ENCODE measurements at places on chromosomes 7 and 10.

GRCh38 chr7:157459966-157460365 lies 123.2 kb downstream of the DNAJB6 start:
- no peak for DNase-seq

DNA sequence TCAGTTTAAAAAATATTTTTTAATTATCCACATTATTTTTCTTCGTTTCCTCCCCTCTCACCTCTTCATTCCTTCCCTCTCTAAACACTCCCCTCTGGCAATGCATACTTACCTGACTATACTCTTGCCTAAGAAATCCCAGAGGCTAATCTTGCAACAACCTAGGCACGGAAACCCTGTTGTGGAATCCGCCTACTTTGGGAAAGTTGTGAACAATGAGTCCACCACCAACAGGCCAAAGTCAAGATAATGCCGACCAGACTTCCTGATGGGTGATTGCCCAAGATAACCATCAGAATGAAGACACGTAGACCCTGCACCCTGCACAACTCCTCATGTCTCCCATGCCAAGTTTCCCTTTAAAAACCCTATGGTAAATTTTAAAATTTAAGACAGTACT lies 521.5 kb downstream of the KIF20B start:
- no peak for DNase-seq

DNA sequence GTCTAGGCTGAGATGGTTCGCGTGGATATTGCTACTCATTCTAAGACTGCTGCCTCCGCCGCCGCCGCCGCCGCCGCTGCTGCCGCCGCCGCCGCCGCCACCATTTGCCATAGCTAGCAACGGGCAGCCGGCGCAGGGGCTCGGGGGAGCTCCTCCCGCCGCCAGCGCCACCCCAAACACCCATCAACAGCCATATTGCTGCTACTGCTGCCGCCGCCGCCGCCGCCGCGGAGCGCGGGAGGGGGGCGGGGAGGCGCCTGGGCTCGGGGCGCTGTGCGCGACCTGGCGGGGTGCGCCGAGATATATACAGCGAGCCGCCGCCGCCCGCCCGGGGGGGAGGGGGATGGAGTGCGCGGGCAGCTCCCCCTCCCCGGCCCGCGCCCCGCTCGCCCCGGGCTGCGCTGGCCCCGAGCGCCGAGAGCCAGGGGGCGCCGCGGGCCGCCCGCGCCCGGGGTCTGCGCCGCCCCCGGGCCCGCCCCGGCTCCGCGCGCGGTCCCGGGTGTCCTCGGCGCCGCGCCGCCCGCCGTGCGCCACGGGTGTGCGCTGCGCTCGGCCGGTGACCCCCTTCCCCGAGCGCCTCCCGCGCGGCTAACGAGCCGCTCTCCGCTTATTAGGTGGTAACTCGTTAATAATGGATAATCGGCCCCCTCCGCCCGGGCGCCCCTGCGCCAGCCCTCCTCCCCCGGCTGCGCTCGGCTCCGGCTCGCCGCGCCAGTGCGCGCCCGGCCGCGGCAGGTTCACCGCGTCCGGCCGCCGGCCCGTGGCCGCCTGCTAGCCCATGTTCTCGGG lies at the start of gene KCNMA1:
Gene KCNMA1 (minus strand): TSS at position 277 of the 789 bp plus-strand sequence.
- DNase-seq = peak; percentile 23

DNA sequence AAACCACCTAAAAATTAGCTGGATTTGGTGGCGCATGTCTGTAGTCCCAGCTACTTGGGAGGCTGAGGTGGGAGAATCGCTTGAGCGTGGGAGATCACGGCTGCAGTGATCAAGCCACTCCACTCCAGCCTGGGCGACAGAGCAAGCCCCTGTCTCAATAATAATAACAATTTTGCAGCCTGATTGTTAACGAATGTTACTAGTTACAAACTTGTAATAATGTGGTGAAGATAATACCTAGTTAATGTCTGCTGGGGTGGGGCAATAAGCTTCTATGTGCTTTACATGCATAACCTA lies 1.2 kb upstream of the ATAD1 start:
- DNase-seq = no peak

DNA sequence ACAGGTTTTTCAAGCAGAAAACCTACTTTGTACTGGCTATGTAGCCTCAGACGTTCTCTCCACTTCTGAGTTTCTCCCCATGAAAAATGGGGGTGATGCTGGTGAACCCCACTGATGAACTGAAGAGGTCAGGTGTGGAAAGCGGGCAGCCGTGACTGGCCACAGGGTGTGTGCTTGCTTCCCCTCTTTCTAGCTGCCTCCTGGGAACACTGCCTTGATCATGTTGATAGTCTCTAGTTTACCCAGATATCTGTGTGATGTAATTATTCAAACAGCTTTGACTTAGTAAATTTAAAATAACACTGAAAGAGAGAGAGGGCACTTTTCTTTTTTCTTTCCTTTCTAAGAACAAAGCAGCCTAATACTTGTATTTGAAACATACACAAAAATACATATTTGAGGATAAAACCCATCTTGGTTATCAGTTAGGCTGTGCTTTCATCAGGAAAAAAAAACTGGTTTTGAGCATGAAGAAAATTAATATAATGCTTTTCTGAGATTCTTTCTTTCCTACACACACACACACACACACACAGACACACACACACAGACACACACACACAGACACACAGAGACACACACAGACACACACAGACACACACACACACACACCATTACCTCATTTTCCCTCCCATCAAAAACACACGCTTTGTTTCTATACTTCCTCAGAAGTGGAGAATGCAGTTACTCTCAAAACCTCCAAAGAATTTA lies 76.7 kb downstream of the MACC1 start:
- DNase-seq = no peak

GRCh38 chr7:1536743-1537534 lies 6.4 kb downstream of the MAFK start:
- DNase-seq = no peak

DNA sequence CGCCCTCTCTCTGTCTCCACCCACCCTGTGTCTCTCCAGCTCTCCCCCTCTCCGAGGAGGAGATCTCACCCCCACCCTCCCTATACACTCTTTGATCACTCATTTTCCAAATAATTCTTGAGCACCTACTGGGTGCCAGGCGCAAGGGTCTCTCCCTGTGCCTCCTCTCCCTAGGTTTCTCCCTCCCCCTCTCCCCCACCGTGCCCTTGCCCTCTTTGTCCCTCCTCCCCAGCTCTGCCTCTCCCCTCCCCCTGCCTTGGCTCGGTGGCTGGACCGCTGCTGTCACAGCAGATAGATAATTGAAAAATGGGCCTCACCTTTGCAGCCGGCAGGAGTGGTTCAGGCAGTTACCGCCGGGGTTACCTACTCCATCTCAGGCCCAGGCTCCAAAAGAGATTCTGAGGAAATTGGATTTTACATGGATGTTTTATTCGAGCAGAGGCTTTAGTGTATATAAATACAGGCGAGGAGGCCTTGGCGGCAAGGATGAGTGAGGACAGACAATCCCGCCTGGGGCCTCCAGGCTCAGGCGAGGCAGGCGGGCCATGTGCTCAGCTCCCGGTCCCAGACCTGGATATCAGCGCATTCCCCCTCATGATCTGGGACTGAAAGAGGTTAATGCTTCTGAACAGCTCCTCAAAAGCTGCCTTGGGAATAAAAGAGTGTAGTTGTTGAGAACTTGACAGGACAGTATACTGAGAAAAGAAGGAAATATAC lies 60.8 kb upstream of the BTRC start:
- no peak for DNase-seq

DNA sequence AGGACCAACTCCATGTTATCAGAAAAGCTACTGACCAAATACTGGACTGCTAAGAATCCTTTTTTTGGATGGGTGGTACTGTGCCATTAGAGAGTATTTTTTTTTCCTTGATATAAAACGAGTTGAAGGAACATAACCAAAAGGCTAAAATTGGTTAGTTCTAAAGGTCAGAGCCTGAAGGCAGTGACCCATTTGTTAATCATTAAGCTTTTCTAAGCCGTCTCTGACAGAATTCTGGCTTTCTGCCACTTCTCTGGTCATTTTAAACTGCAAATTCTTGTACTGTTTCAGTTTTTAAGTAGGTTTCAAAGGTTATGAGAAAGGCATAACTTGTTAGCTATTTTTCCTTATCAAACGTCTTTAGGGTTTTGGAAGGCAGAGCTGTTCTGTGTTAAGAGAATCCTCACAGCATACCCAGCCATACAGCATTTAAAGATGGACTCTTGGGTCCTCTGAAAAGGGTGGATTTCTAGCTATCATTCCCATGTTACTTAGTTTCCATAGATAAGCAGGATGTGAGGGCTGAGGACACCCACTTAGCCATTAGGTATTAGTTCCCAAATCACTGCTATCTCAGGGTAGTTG lies 196.8 kb downstream of the RNLS start:
- DNase-seq = peak; percentile 83

- DNase-seq = no peak
Observed at GRCh38 chr10:101225846-101226421, 3.3 kb downstream of the LBX1 start.

DNA sequence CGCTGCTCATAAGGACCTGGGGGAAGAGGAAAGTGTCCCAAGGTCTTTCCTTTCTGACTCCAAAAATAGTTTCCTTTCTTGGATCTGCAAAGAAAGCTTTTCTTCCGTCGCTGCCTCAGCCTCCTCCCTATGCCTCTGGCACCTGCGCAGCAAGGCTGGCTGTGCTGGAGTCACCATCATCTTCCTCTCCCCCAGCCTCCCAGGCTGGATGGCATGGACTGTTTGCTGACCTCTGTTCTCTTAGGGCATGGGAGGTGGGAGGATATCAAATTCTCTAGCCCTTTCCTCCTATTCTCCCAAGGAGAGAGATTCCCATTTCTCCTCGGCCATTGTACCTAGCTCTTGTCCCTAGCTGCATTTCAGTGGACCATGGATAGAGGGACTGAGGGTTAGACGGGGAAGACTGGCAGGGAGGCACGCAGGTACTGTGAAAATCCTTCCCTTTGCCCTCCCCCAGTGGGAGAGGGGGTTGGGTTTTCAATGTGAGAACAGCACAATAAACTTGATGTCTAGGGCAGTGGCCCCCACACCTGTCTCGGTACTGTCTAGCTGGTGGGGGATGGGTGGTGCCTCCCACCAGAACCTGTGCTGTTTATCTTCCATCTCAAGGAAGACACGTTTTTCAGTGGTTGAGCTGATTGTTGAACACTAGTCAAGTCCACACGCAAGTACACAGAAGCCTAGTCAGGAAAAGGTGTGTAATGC lies 2.6 kb downstream of the PPP1R35 start:
- no peak for DNase-seq

- DNase-seq = no peak
Observed at GRCh38 chr7:157208571-157209413, 70.1 kb downstream of the UBE3C start.

- no peak for DNase-seq
Observed at GRCh38 chr7:16698200-16698905, 52.4 kb downstream of the BZW2 start.

DNA sequence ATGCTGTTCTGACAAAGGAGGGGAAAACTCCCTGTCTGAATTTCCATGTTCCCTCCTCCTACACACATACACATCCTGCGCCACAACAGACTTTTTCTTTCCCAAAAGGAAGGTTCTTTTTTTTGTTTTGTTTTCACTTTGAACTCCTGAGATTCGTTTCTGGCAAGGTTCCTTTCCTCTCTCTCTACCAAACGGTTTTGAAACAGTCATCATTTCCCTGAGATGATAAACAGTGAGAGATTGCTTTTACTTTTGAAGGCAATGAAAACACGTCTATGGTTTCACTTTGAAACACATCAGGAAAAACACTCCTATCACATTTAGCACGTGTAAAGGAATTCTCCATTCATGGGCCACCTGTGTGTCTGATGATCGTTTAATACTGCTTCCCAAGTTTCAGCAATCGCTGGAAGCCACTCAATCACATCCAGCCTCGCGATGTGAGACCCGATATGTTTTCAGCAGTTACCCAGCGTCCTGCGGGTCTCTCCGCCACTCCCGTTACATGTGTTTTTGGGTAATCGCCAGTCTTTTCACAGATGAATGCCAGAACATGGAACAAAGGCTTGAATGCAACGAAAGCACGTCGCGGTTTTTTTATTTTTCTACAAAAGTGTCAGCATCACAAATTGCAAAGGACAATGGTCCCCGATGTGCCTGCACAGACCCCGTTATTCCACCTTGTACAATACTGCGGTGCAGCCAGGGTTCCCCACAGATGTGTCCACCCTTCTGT lies 62.8 kb upstream of the CUX1 start:
- DNase-seq = peak; percentile 32

DNA sequence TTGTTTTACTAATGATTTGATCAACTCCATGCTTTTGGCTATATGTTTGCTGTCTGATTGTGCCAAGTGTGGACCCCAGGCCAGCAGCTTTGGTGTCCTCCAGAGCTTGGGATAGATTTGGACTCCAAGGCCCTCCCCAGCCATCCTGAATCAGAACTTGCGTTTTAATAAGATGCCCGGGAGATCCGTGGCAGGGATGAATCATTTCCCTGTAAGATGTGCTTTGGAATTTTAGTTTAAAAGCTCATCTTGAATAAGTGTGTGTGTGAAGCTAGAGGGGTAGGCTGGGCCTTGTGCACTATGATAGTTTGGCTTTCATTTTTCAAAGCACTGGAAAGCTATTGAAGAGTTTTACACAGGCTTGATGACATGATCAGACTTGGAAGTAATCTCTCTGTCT lies 66.2 kb upstream of the SDK1 start:
- DNase-seq = no peak

GRCh38 chr7:121406944-121407343 lies 10.8 kb upstream of the FAM3C start:
- no peak for DNase-seq

DNA sequence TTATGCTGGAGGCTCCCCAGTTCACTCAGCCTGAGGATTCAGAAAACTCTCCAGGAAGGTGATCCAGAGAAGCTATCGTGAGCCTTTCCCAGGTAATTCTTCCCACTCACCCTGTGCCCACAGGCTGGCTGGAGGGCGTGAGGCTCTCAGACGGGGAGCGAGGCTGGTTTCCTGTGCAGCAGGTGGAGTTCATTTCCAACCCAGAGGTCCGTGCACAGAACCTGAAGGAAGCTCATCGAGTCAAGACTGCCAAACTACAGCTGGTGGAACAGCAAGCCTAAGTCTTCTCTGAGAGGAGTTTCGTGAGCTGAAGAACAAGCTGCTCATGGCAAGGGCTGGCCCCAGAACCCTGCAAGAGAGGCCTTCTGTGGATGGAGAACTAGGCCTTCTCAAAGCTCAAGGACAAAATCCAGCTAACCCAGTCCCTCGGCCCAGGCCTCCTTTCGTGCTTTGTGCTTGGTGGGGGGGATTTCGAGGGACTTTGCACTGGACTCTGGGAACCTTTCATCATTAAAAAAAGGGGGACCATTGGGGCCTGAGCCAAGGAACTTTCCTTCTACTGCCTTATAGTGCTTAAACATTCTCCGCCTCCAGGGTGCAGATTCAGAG lies 23.6 kb downstream of the NOBOX start:
- no peak for DNase-seq

DNA sequence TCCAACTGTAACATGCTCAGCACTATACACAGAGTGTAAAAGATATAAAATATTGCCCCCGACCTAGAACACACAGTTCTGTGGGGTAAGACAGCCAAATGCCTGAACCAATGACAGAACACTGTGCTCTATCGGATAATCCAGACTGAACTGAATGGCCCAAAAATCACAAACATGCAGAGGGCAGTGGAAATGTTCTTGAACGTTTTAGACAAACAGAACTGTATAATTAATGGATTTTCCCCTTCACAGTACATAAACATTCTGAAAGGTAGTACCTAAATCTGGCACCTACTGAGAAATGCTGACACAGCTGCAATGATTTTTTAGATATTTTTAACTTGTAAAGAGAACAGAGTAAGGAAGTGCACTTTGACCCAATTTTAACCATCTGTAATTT lies 33.4 kb downstream of the PARD3 start:
- no peak for DNase-seq

Measured in GM12865 (cell line).